ENCODE measurements at places on chromosomes 11 and 22.

DNA sequence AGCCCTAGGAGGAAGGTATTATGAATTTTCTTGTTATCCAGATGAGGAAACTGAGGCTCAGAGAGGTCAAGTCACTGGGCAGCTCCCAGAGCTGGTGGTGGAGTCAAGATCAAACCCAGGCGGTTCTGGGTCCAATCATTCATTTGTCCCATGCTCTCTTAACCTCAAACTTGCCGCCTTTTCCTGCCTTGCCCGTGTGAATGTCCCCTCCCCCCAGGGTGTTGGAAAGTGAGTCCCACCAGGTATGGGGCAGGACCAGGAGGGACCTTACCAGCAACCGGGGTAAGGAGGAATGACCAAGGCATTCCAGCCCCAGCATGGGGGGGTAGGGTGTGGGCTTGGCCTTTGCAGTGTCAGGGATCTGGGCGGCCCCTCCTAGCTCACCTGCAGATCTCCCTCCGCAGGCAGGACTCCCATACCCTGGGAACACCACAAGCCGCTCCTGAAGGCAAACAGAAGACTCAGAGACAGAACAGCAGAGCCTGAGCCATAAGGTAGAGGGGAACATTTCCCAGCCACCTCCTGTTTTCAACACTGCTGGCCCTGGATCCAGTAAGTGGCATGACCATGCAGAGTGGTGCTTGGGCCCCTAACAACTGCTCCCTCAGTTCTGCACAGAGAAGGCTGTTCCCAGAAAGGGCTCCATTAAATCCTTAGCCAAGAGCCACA lies 41.2 kb upstream of the SYT7 start:
- no peak for DNase-seq

- DNase-seq = peak; percentile 64
Measured at GRCh38 chr22:32700191-32700882, 101.2 kb upstream of the TIMP3 start.

DNA sequence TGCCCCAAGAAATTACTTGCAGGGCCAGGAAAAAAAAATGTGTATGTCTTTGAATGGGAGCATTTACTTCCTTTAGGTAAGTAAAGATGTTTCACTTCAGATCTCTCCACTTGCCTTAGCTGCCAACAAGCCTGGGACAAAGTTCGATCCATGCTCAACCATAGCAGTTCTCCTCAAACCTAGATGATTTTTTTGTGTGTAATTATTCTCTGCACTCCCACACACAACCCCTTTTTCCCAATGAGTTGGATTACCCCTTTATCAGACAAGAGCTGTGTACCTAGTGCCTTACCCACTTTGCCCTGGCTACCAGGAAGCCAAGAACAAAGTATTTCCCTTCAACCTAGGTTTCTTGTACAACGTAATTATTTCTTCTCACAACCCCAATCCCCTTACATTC lies 35.6 kb downstream of the TPBGL start:
- no peak for DNase-seq

- no peak for DNase-seq
Measured at GRCh38 chr22:46663001-46663400, 42.8 kb downstream of the GRAMD4 start.

DNA sequence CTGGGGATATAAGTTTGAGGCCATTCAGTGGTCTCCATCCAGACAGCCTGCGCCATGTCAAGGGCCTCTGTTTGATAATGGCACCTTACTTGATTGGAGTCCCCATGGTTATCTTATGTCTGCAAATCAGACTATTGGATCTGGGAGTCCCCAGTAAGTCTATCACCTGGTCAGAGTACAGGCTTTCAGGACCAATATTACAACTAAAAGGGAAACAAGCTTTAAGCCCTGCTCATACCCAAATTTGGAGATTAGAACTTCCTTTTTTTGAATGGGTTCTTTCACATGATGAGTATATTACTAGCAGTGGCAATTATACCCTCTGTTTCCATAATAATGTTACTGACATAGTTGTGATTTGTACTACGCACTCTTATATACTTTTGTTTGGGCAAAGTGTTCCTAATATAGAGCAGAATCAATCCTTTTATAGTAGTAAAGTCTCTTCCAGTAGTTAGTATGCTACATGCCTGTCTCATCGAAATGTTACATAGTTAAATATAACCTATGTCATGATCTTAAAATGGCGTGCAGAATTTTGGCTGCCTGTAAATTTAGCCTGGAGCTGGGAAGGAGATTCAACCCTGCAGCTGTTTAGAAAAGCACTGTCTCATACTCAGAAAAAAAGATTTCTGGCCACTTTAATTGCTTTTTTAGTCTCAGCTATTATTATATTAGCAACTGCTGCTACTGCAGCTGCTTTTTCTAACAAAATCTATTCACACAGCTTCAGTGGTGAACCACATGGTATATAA lies 4.9 kb downstream of the MS4A15 start:
- no peak for DNase-seq

DNA sequence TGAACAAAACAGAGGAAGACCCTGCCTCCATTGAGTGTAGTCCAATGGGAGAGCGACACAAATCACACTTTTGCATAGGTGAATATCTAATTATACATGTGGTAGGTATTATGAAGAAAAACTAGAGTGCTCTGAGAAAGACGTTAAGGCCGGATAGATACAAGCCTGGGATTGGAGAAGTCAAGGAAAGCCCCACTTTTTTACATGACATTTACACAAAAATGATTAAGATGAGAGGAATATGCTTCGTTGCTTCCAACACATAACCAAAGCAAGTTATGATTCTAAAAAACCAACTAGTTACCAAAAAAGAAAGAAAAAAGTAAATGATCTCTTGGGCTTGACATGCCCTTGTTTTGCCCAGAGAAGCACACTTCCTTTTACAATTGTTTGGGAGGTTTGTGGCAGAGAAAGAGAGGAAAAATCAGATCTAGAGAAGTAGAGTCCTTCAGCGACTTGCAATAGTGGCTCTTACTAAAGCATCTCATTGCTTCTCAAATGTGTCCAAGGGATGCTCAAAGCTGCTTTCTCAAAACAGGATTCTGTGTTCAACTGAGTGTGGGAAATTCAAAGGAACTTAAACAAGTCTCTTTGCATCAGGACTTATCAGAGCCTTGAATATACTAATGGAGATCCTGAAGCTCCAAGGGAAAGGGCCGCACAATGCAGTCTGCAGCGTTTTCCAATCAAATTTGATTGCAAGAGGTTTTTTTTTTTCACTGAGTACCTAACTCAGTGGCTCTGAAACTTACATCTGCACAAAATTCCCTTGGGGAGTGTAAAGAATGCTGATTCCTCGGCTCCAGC lies 38.8 kb downstream of the FLI1 start:
- no peak for DNase-seq

GRCh38 chr11:91163619-91164451 lies 941.0 kb upstream of the CHORDC1 start:
- DNase-seq = no peak

- DNase-seq = no peak
Measured at GRCh38 chr11:32316858-32317642, 118.3 kb downstream of the WT1 start.

DNA sequence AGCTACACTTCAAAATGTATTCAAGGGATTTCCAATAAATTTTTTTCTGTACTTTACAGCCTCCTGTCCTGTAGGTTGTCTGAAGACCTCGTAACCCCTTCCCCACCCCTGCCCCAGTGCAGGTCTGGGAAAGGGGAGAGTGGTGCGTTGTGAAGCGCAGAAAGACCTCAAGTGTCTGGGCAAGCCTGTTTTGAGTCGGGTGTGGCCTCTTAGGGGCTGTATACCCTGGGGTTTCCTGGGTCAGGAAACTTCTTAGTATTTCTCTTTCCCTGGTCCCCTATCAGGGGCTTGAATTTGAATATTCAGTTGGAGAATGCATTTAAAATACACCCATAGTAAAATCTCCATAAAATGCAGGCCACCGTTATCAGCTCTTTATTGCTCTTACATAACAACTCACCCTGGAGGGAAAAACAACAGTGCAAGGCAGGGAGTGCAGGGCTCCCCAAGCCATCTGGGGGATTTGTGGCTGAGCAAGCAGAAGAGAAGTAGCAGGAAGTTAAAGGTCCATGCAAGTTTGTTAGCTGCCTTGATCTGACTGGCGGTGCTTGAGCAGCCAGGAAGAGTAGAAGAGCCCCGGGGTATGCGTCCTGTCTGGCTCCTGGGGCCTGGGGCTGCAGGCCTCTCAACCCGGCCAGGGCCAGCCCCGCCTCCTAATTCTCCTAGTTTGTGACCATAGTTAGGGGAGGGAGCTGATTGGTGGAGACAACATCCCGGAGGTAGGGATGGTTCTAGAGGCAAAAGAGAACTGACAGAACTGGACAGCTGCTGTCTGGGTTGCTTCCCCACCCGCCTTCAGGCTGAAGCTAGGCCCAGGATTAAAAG lies 25.7 kb downstream of the ARHGAP1 start:
- DNase-seq = peak; percentile 37

DNA sequence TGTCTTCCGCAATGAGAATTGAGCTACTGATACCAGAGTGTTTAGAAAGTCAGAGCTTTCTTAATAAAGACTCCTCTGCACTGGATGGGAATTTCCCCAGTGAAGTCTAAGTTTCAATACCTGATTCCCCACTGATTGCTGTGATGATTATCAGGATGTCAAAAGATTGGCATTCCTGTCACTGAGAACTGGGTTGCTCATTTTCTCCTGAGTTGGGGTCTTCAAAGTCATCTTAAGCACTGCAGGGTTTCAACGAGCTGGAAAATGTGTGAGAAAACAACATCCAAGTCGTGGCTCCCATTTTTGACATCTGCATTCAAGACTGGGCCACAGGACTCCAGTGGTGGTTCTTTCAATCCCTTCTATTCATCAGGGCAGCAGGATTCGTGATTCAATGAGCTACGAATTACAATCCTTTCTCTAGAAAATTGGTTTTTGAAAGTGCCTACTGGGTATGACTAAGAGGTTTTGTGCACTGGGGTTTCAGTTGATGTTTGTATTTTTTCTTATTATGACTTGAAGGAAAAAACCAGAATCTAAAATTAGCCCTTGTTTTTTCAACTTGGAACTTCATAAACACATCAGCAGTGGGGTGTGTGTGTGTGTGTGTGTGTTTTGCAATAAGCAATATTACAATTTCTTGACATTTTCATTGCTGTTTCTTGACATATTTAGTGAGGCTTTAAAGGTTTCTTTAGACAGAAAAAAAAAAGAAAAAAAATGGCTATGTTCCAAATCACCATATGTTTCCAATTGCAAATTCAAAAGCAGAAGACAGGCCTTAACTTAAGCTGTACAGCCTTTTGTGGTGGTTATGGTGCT lies 233.0 kb downstream of the FAM76B start:
- peak; percentile 27 for DNase-seq

DNA sequence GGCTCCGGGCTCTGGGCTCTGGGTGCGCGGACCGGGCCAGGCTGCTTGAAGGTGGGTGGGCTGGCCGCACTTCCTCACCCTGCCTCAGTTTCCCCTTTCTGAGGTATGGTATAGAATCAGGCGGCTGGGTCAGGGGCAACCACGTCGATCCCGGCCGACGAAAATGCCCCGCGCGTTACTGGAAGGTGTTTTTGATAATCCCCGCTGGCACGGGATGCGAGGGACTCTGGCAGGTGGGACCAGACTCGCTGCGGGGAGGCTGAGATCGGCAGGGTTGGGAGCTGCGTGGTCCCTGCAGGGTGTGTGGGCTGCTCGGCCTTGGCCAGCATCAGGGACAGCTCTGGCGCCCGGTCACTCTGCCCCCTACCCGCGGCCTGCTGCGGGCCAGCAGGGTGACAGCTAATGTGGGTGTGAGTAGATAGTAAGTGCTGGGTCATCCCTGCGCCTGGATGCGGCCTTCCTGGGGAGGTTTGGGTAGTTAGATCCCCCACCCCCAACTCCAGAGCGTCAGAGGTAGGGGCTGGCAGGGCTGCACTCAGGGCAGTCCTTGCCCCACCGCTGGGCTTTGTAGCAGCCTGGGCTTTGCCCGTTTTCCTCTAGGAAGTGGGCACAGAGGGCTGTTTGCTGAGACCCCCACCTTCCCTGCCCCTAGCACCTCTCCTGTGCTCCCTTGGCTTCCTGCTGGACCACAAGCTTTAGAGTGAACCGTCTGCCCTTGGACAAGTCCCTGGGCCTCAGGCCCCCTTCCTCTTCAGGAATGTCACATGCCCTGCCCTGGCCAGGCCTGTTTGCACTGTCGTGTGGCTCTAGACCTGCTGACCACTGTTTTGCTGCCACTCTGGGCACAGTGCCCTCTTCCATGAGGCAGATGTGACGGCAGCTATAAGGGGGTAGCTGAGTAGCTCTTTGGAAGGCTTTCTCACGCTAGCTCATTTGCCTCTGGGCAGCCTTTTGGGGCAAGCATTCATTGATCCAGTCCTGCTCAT lies 579 bp downstream of the TANGO2 start:
- DNase-seq = peak; percentile 61

DNA sequence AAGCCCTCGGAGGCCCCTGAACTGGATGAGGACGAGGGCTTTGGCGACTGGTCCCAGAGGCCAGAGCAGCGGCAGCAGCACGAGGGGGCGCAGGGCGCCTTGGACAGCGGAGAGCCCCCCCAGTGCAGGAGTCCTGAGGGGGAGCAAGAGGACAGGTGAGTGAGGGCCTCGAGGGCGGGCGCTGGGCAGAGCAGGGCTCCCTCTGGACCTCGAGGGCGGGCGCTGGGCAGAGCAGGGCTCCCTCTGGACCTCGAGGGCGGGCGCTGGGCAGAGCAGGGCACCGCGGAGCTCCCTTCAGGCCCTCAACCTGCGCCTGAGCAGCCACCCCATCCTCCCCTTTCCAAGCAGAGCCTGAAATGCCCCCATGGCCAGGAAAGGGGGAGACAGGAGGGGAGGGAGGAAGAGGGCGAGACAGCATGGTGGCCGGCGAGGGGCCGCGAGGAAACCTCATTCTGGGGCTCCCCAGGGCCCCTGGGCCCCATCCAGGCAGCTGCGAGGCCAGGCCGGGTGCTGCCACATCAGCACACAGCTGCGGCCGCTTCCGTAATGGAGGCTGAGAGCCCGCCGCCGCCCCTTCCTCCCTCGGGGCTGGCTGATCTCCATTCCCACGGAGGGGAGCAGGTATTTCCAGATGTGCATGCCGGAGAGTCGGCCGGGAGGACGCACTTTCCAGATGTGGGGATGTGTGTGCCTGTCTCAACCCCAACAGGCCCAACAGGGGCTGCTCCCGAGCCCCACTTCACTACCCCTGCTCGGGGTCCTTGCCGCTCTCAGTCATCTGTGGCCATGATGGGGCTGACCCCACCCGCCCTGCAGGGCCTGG lies 10.0 kb downstream of the PRR33 start:
- DNase-seq = no peak

GRCh38 chr11:48073031-48073861 lies 92.9 kb downstream of the PTPRJ start:
- DNase-seq = no peak

- no peak for DNase-seq
Measured at GRCh38 chr11:135036488-135037297, 624.7 kb upstream of the B3GAT1 start.

- no peak for DNase-seq
Measured at GRCh38 chr22:39808081-39808480, 85.5 kb downstream of the ENTHD1 start.

DNA sequence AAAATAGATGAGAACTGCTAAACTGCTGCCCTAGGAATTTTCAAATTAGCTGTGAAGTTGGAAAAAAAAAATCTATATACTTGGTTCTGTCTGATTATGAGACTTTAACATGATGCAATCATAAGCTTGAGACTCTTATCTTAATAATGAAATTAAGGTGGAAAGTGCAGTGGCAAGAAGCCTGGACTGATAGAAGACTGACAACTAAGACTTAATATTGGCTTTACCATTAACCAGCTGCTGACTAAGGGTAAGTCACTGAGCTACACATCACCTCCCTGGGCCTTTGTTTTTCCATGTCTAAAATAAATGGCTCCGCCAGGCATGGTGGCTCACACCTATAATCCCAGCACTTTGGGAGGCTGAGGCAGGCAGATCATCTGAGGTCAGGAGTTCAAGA lies 56.9 kb downstream of the SLC35F2 start:
- no peak for DNase-seq

- DNase-seq = no peak
Measured at GRCh38 chr11:110772863-110773262, 60.6 kb upstream of the ARHGAP20 start.

Measured in GM03348 (cell line).